ENCODE measurements at places on chromosomes 7 and 10.

- DNase-seq: peak; percentile 45
These were observed 13.4 kb downstream of the HNRNPF start for GRCh38 chr10:43395571-43396060.

GRCh38 chr7:44508328-44509030 lies 18.0 kb upstream of the NUDCD3 start:
- no peak for DNase-seq

GRCh38 chr7:138510003-138510402 lies 49.9 kb downstream of the TRIM24 start:
- DNase-seq: no peak

- DNase-seq: no peak
These were observed 177.4 kb downstream of the CDCA7L start for GRCh38 chr7:21768279-21768678.

- DNase-seq: no peak
These were observed 88.1 kb upstream of the IFRD1 start for GRCh38 chr7:112362053-112362650.
